ENCODE measurements at places on chromosomes 7 and 10.

DNA sequence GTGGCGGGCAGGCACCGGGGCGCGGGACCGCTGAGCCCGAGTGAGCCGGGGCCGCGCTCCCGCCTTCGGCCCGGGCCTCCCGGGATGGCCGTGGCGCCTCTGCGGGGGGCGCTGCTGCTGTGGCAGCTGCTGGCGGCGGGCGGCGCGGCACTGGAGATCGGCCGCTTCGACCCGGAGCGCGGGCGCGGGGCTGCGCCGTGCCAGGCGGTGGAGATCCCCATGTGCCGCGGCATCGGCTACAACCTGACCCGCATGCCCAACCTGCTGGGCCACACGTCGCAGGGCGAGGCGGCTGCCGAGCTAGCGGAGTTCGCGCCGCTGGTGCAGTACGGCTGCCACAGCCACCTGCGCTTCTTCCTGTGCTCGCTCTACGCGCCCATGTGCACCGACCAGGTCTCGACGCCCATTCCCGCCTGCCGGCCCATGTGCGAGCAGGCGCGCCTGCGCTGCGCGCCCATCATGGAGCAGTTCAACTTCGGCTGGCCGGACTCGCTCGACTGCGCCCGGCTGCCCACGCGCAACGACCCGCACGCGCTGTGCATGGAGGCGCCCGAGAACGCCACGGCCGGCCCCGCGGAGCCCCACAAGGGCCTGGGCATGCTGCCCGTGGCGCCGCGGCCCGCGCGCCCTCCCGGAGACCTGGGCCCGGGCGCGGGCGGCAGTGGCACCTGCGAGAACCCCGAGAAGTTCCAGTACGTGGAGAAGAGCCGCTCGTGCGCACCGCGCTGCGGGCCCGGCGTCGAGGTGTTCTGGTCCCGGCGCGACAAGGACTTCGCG, 534 bp downstream of the FZD9 start:
- DNase-seq, result no peak

DNA sequence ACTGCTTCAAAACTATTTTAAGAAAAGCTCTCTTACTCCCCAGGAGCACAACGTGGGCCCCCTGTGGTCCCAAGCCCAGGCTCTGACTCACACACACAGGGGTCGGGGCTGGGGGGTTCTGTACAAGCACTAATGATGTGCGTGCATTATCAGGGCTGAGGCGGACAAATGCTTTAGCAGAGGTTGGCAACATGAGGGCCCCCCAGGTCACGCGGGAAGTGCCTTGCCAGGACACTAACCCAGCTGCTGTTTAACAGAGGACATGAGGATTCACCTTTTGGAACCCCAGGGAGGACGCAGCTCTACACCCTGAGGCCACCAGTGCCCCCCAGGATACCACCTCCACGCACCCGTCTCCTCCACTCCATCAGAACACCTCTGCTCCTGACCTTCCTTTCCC, 342.8 kb downstream of the DNAJB6 start:
- no peak for DNase-seq

- no peak for DNase-seq
These were observed 551.1 kb upstream of the SORCS1 start for GRCh38 chr10:107715565-107715964.

DNA sequence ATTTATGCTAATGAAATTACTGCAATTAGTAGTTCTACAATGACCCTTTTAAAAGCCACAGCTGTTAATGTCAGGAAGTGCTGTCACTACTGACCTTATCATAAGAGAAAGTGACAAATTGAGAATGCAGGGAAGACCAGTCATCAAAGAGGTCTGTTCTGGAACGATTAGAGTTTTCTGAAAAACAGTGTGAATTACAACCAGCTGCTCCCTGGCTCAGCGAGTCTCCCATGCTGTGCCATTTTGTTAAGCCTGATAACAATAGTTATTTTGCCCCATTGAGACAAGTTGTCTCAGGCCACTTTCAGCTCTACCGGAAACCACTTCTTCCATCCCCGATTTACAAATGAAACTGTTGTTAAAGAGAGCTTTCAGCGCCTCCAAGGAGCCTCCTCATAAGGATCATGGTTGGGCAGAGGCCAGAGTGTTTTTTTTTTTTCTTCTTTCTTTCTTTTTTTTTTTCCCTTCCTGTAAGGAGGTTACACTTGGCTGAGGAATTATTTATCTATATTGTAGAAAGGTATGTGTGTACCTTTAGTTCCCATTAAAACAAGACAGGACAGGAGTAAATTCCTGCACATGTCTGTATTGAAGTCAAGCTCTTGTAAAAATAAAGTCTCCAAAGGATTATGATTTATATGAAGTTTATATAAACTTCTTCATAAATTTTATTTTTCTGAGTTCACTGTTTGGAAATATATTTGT, 173.6 kb downstream of the CDCA7L start:
- DNase-seq, result no peak

- no peak for DNase-seq
These were observed 114.2 kb downstream of the BTRC start for GRCh38 chr10:101468159-101468558.

- DNase-seq, result no peak
These were observed 21.3 kb downstream of the AVL9 start for GRCh38 chr7:32516551-32517100.

- DNase-seq, result no peak
These were observed 635.6 kb upstream of the SORCS1 start for GRCh38 chr10:107800061-107800460.

GRCh38 chr10:37826806-37827205, 30.6 kb downstream of the ZNF248 start:
- no peak for DNase-seq

- no peak for DNase-seq
These were observed 481.4 kb downstream of the PTPRN2 start for GRCh38 chr7:158106272-158106671.

DNA sequence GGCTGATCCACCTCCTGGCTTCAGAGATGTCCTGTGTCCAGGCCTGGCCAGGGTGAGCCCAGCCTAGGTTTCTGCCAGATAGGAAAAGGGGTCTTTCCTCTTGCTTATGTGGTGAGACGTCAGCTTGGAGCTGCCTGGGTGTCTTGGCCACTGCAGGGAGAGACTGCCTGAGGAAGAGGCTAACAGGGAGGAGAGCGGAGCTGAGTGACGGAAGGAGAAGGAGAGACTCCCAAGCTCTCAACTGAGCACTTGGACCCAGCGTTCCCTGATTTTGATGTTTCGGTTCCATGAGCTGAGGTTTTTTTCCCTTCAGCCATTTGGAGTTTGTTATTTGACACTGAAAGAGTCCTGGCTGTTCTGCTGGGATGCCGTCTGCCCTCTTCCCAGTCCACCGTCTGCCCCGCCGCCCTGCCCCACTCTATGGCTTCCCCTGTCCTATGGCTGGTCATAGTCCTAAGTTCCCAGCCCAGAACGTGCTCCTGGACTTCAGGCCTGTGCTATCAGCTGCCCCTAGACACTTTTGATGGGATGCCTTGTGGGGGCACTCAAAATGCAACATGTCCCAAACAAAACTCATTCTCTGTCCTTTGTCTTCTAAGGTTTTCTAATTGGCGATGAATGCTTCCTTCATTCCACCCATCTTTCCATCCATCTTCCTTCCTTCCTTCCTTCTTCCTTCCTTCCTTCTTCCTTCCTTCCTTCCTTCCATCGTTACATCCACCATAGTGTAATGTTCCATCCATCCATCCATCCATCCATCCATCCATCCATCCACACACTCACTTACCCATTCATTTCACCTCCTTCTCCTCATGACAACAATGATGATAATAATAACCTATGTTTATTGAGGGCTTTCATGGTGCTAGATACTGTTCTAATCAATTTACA, 20.3 kb upstream of the PCBD1 start:
- no peak for DNase-seq

- no peak for DNase-seq
These were observed 174.1 kb upstream of the TNRC18 start for GRCh38 chr7:5597772-5598171.

GRCh38 chr10:47176903-47177868, 122.8 kb upstream of the GDF10 start:
- no peak for DNase-seq

DNA sequence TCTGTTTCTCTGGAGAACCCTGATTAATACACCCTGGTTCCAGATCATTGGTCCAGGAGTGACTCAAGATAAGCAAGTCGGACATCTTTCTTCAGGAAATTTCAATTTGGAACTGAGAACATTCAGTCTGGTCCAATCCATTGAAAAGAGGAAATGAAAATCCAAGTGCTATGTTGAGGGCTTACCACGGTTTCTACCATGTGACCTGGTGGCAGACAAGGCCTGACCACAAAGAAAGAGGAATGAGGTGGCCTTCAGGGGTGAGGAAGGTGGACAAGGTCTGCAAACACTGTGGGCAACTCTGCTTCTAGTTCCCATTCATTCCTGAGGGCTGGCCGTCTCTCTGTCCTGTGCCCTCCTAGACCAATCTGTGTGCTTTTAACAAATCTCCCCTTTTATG, 149.2 kb upstream of the GHITM start:
- no peak for DNase-seq

- DNase-seq, result no peak
These were observed 78.7 kb upstream of the MKLN1 start for GRCh38 chr7:131249003-131249402.

GRCh38 chr10:85764108-85764507, 602.5 kb downstream of the GRID1 start:
- no peak for DNase-seq

- DNase-seq, result no peak
These were observed 78.5 kb downstream of the CDCA7L start for GRCh38 chr7:21867226-21867625.

DNA sequence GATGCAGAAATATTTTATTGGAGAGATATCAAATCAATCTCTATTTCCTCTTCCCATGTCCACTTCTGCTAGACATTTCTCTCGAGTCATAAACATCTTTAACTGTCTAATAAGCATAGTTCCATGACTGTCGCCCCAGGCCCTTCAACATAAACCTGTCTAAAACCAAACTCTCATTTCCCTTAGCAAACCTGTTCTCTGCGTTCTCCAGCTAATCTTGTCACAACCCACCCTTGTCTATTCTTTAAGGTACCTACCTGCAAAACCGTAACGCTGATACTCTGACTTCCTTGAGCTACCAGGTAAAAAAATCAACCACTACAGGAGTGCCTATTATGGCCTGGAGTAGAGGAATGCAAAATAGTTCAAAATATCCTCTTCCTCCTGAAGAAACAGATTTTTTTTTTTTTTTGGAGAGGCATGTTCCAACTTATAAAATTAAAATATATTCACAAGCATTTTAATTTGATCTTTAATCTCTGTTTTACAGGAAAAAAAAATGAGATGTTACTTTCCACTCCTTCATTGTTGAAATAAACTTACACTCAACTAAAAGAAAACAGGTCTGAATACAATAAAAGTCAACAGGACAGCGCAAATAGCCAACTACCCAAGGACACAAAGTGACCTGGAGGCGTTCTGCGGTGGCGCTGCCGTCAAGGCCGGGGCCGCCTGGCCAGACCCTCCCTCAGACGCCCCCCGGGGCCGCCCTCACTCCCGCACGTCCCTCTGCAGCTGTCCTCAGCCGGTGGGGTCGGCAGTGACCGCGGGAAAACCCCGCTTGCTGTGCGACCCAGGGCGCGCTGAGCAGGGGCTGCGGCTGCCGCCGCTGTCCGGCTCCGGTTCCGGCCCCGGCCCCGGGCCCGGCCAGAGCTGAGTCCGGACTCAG, 765 bp downstream of the SLC25A40 start:
- DNase-seq, result peak; percentile 28

- DNase-seq, result no peak
These were observed 41.8 kb downstream of the DLD start for GRCh38 chr7:107932805-107933204.

DNA sequence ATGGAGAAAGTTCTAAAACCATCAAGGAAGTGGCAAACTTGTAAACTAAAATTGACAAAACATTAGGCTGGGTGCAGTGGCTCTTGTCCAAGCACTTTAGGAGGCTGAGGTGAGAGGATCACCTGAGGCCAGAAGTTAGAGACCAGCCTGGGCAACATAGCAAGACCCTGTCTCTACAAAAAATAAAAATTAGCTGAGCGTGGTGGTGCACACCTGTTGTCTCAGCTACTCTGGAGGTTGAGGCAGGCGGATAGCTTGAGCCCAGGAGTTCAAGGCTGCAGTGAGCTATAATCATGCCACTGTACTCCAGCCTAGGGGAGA, 29.4 kb upstream of the HNRNPH3 start:
- no peak for DNase-seq

DNA sequence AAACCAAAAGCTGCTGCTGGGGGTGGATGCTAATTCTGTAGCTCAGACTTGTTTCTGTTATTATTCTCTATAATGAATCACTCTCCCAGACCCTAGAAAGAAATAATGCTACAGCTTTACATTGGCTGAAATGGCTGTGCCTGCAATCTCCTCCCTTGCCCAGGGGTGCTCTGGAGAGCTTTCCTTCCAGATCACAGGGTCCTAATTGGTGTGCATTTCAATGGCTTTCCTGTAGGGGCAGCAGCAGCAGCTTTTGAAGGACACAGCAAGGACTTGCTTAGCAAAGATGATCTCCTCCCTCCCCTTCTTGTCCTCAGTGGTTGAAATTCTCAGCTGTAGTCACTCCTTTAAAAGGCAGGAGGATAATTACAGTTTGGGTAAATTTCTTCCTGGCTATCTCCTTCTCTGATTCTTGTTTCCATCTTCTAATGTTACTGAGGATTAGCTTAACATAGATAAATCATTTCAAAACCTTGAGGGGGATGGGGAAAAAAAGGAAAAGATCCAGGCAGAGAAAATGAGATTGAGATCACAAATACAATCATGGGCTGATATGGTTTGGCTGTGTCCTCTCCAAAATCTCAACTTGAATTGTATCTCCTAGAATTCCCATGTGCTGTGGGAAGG, 120.2 kb upstream of the CTTNBP2 start:
- DNase-seq, result peak; percentile 30

DNA sequence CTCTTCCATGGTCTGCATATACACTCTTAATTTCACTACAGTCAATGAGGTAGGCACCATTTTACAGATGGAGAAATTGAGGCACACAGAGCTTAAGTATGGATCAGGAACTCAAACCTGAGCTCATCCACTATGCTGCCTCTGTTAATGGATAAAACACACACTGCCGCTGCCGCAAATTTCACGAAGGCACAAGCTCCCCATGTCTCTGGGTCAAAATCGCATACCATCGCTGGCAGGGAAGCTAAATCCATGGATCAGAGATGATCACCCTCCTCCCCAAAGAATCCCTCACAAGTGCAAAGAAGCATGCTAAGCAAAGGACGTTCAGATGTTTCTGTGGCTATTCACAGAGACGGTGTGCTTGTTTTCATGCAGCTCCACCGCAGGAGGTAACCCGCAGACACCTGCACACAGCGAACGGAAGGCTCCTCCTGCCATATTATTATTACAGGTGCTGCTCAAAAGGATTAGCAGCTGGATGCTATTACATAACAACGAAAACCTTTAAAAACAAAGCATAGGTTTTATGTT, 109.3 kb downstream of the UBE2H start:
- DNase-seq, result no peak

DNA sequence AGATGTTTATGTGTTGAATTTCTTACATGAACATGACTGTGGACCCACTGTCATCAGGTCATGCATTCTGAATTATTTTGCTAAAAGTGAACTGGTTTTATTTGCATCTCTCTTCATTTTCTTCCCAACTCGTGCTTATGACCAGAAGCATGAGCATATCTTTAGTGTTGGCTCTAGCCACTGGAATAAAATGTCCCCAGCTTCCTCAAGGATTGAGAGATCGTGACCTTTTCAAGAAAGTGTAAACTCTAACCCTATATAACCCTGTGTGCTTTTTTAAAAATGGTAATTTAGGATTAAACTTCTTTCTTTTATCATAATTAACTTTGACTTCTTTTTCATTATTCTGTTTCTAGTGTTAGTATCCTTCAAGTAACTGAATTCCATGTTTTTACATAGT, 55.5 kb downstream of the VTI1A start:
- no peak for DNase-seq

Data from T47D (cell line).